ENCODE measurements at places on chromosomes 7 and 10.

GRCh38 chr10:73953665-73954064 lies 42.7 kb downstream of the PLAU start:
- DNase-seq: no peak

- no peak for DNase-seq
Observed at GRCh38 chr7:974172-974571, 1.2 kb downstream of the COX19 start.

DNA sequence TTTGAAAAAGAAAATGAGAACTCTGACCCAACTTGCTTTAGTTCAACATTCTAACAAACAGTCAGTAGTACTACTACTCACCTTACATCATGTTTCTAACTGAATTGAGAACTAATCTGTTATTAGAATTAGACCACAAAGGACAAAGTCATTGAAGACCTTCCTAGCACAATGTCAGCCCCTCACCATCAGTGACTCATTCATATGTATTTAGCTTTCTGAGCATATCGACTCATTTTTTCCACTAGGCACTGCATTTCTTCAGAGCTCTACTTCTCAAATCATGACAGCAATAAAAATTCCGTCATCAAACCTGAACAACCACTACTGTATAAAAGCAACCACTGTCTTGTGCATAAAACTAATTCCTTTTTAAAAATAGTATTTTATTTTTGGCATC lies 4.4 kb upstream of the LRRN3 start:
- no peak for DNase-seq

- no peak for DNase-seq
Observed at GRCh38 chr10:124524991-124525653, 63.5 kb downstream of the LHPP start.

DNA sequence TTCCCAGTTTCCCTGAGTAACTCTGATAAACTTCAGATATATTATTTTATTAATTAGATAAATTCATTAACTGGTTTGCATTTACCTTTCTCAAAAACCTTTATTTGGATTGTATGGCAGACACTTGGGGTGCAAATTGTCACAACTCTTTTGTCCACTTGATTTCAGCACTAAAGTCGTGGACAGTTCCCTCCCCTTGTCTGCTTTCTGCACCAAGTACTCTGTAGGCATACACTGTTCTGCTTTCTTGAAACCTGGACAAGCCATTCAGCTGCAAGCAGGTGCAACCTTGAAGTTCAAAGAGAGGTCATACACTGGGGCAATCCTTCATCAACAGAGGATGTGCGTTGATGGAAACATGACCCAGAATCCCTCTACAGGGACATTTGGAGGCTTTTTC lies 162.9 kb downstream of the ARL5B start:
- DNase-seq: no peak

DNA sequence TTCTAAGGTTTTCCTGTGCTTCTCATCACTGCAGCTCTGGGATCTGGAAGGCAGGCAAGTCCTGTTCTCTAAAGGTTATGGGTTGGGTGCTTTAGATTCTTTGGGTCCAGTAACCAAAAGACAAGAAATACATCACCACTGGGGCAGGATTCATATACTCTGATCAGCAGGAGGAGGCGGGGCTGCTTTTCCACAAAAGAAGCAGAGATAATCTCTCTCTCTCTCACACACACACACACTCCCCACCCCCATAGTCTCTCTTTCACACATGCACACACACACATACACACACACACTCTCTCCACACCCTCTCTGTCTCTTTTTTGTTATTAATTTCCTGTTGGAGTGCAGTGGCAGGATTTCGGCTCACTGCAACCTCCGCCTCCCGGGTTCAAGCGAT lies 13.0 kb upstream of the ACBD5 start:
- DNase-seq: no peak

GRCh38 chr10:126147866-126148587 lies 240.2 kb downstream of the ADAM12 start:
- DNase-seq: no peak
